Erythroblast (primary cell): ENCODE measurements at places on chromosomes 1 and 21.

DNA sequence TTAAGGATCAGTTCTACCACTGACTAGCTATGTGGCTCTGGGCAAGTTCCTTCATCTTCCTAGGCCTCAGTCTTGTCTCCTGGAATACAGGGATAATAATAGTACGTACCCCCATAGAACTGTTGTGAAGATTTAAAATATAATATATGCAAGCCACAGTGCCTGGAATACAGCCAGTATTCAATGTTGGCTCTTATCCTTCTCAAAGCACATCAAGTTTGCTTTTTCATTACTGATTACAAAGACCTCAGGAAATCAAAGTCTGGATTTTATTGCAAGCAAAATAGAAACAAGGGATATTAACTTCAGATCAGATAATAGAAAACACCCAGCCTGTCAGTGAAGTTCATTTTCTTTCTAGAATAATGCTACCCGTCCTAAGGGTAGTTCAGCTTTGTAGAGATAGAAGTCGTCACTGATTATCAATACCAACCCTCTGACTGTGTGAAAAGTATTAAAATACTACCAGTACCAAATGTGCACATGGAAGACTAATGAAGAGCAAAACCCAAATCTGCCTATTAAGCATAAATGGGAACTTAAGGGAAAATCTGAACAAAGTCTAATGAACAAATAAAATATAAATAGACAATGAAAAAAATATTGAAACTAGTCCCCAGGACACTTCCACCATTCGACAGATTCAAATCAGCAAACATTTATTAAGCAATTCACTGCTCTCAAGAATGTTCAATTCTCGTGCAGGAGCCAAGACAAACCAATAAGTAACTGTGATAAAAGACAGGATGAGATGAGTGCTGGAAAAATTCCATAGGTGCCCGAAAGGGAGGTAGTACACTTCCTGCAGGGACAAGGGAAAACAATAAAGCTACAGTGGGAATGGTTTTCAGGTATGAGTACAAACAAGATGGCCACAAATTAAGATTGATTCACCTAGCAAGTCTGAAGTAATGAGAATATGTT lies 206.2 kb downstream of the SMYD3 start:
- DNase-seq, result no peak

GRCh38 chr1:226292874-226293552 lies 16.0 kb downstream of the LIN9 start:
- no peak for DNase-seq

DNA sequence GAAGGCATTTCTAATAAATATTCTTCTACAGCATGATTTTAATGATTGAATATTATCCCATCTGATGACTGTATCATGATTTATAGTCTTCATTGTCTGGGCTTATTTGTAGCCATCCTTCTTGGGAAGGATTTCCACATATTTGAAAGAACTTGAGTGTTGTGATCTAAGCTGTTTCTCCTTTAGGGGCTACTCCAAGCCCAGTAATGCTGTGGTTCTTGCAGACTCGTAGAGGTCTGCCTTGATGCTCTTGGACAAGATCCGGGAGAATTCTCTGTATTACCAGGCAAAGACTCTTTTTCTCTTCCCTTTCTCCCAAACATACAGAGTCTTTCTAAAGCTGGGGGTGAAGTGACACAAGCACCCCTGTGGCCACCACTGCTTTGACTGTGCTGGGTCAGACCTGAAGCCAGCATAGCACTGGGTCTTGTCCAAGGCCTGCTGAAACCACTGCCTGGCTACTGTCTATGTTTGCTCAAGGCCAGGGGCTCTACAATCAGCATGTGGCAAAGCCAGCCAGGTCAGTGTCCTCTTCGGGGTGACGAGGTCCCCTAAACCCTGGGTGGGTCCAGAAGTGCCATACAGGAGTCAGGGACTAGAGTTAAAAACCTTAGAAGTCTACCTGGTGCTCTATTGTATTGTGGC lies 107.4 kb downstream of the GIPC2 start:
- no peak for DNase-seq

GRCh38 chr21:15766952-15767603 lies 37.3 kb downstream of the USP25 start:
- DNase-seq, result no peak

DNA sequence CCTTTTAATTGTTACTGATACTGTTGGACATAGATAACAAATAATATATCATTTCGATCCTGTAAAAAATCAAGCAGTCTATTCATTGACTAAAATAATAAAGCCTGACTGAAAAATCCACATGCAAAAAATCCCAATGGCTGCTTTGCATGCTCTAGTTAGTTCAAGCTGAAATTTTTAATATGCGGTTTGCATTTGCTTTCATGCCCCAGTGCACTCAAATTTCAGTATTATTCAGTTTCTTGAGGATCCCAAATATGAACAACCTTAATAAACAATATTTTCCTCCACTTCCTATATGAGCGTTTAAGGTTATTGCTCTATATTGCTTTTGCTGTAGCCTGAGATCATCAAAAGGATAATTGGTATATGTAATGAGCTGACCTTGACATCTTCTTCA lies 75.1 kb upstream of the DPH5 start:
- no peak for DNase-seq

DNA sequence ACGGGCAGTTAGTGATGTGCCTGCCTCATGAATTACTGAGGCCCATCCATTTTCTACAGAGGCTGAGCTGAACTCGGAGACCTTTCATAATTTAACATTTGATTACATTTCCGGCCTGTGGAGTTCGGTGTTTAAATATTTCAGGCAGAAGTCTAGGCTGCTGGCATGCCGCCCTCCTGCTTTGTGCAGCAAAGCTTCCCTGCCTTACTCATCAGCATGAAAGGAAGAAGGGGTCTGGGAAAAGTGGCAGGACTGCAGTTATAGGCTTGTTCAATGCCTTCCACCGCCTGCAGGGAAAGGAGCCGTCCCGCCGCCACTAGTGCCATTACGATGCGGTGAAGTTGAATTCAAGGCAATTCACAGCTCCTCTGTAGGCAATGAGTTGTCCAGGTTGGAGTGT lies 527.9 kb downstream of the NPHP4 start:
- DNase-seq, result no peak

DNA sequence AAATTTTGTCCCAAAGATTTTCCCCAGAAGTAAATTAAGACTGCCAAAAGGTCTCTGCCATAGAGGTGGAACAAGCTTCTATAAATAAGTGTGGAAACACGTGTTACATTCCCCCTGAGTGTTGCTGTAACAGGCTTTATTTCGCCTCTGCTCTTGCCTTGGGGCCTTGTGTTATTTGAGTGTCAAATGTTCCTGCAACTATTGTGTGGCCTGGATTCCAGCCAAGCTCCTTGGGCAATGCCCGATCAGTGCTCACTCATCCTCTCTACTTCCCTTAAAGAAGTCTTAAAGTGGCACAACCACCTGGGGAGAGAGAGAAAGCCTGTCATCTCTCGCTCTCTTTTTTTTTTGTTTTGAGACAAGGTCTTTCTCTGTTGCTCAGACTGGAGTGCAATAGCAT lies 156.7 kb downstream of the NR5A2 start:
- no peak for DNase-seq

- no peak for DNase-seq
Observed at GRCh38 chr1:236159704-236160539, 17.6 kb downstream of the GPR137B start.

DNA sequence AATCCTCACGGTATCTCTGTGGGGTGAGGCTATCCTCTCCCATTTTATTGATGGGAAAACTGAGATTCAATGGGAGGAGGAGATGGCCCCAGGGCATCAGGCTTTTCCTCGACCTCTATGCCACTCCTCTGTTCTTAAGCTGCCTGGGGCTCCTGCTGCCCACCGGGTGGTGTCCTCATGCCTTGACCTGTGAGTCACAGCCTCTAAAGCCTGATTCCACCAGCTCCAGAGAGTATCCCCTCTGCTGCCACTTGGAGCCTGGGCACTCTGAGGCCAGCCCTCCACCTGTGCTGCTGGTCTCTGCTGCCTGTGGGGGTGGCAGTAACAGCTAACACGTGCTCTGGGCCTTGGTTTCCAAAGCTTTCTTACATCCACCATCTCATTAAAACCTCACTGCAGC lies 241.2 kb downstream of the TRABD2B start:
- DNase-seq, result no peak

- DNase-seq, result no peak
Observed at GRCh38 chr1:110944806-110945205, 18.9 kb downstream of the LRIF1 start.
